8988T (cell line): ENCODE measurements at places on chromosomes 16 and 17.

- no peak for DNase-seq
Observed at GRCh38 chr16:74202009-74202408, 94.6 kb upstream of the PSMD7 start.

- DNase-seq: no peak
Observed at GRCh38 chr17:58091024-58091567, 7.9 kb downstream of the DYNLL2 start.

DNA sequence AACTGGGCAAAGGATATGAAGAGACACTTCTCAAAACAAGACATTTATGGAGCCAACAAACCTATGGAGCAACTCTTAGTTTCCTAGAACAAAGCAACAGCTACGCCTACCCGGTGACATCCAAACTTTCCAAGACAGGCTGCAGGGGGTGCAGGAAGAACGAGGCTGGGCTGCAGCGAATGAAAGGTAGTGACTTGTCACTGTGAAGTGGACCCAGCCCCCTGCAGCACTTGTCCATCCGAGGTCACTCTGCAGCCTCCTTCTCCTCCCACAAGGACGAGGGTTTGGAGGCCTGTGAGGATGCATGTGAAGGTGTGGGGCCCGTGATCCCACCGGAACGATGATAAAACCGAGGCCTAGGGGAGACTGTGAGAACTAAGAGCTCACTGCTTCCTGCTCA is 192.6 kb upstream of the RPL38 start:
- no peak for DNase-seq

GRCh38 chr17:10112962-10113361 is 85.4 kb downstream of the GAS7 start:
- no peak for DNase-seq

DNA sequence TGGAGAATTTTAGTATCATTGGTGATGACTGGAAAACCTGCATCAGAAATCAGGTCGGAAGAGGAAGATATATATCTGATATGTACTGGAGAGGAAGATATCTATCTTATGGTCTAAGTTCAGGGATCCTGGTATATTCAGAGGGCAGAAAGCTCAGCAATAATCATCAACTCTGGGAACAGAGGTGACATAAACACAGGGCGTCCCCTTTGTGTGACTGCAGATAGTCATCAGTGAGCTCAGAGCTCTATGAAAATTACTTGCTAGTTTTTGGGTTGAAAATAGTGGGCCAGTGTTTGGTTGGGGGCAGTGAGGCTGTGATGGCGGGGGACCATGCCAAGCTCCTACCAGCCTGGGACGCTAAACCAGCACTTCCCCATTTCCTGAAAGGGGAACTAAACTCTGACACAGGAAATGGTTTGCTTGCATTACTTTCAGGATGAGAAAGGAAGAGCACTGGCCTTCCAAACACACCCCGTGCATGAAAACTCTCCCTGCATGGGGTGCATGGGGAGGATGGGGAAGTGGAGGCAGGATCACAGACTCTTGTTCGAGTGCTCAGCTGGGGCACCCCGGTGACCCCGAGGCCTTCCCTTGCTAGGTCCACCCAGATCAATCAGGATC is 15.8 kb downstream of the NOD2 start:
- no peak for DNase-seq

DNA sequence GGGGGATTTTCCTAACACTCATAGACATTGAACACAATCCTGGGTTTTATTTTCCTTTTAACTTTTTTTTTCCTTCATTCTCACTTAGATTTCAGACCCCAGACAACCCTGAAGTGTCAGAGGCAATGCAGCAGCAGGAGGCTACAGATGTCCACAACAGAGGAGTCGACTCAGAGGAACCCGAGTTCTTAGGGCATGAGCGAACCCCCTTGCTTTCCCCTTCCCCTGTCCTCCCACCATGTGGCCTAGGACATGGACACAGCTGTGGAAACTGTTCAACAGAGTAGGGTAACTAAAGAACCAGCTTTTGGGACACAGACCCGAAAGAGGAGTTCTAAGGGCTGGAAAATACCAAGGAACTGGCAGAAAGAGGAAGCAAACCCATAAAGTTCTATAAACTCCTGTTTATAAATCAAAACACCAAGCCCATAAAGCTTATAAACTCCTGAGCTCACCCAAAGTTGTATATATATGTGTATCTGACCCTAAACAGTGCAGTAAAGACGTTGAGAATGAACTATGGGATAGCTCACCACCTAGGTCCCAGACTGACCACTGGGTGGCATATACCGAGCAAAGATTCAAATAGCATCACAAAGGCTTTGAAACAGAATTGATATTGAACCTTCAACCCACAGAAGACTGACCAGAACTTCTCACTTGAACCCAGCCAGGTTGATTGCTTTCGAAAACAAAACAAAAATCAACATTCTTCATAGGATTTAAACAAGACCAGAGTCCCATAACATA is 33.9 kb downstream of the CMTM4 start:
- DNase-seq: no peak
